ENCODE measurements at places on chromosomes 5 and 9. TPM values are rescaled to one million over a fixed set of nuclear protein-coding genes. Genes with fewer than 3 reads are reported as not detected.

Gene FAM81B
- total RNA-seq: 20.8 TPM

Gene SAPCD2
- 0.31 TPM for total RNA-seq

Gene LHFPL2
- 21.5 TPM for total RNA-seq

Gene SH3TC2
- 0.59 TPM for total RNA-seq

Gene OSMR
- 21.9 TPM for total RNA-seq

Gene BRINP1
- not detected for total RNA-seq

GRCh38 chr5:10452768-10453331 is 11.2 kb downstream of the ROPN1L start:
- DNase-seq: no peak

- no peak for DNase-seq
Observed at GRCh38 chr5:531749-532315, 7.6 kb upstream of the SLC9A3 start.

Data from ovary (tissue), 10 donors.